Stimulated activated CD4-positive, alpha-beta T cell treated with anti-CD3 and anti-CD28 coated beads, Interleukin-1b, Interleukin-23, amount 100 ng/mL, for 1 hour (primary cell): ENCODE measurements at places on chromosomes 6 and 20.

DNA sequence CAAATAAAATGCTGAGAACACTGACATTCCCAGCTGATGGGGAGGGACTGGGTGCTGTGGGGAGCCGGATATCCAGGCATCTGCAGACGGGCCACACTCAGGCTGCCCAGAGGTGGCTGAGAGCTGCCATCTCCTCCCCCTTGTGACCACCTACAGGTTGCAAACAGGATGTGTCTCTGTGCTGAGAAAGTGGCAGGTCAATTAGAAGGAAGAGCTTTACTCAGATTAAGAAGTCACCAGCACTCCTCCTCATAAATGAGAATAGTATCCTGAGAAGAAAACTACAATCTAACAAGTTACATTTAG lies 63.0 kb downstream of the HUS1B start:
- DNase-seq: no peak

DNA sequence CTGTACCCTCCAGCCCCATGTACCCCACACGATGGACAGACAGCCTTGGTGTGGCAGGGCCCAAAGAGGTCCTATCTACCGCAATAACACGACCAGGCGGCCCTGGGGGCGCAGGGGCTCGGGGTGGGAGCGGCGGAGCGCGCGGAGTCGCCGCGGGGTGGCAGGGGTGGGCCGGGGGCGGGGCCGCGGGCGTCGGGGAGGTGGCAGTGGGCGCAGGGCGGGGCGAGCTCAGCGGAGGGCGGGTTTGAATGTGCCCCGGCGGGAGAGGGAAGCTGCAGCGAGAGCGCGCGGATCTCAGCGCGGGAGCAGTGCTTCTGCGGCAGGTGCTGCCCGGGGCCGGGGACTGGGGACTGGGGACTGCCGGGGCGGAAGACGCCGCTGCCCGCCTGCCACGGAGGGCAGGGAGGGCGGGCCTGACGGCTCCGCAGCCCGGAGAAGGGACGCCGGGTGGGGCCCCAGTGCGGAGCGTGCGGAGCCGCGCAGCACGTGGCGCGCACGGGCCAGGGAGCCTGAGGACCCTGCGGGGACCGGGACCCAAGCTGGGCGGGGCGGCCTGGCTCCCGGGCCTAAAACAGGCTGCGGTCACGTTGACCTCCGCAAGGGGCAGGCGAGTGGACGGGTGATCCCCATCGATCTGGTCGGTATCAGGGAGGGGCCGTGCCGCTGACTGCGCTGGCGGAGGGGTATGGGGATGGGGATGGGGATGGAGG lies at the start of gene SLC29A1:
Gene SLC29A1 (plus strand): TSS at position 277 of the 710 bp plus-strand sequence. CDS start 3,719 bp downstream, outside the sequence.
- peak; percentile 56 for DNase-seq

DNA sequence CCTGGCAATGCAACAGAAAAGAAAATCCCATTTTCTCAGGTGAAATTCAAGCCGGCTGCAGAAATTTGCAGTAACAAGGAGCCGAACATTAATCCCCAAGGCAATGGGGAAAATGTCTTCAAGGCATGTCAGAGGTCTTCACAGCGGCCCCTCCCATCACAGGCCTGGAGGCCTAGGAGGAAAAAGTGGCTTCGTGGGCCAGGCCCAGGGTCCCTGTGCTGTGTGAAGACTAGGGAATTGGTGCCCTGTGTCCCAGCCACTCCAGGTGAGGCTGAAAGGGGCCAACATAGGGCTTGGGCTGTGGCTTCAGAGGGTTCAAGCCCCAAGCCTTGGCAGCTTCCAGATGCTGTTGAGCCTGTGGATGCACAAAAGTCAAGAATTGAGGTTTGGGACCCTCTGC lies 111.7 kb downstream of the CD24 start:
- no peak for DNase-seq

GRCh38 chr6:150251566-150252186 lies 108.8 kb downstream of the PPP1R14C start:
- DNase-seq: no peak

GRCh38 chr6:34771727-34772126 lies 14.4 kb downstream of the SNRPC start:
- DNase-seq: no peak

GRCh38 chr6:38137608-38138265 lies 318.2 kb downstream of the ZFAND3 start:
- no peak for DNase-seq

GRCh38 chr6:160130729-160131484 lies 9.3 kb downstream of the SLC22A1 start:
- DNase-seq: no peak

GRCh38 chr6:2168480-2168879 lies 76.9 kb downstream of the GMDS start:
- DNase-seq: no peak

DNA sequence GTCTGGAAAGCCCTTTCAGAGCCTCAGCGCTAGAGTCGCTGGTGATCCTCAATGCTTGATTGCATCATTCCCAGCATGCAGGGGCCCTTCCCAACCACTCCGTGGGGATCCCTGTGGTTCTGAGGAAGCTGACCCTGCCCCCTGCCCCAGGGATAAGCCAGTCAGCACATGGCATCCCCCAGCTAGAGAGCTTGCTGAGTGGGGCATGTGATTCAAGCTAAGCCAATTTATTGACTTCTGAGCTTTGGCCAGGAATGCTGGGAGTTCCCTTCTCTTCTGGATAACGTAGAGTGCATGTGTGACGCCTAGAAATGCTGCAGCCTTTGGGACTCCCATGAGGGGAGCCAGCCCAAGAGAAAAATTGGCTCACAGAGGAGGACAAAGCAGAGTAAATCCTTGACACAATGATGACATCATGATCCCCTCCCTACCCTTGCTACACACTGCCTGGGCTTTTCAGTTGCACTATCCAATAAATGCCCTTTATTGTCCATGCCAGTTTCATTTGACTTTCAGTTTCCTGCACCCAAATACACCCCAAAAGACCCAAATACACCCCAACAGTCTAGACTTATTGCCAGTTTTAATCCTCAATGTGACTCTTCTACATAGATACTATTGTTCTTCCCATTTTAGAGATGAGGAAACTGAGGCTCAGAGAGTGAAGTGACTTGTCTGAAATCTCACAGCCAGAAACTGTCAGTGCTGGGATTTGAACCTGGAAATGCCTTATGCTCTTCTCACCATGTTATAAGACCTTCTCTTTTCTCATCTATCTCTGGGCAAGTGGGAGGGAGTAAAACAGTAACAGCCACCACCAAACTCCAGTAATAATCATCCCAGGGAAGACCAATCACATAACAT lies 34.3 kb downstream of the KCNB1 start:
- no peak for DNase-seq

- no peak for DNase-seq
Measured at GRCh38 chr20:20207872-20208271, 155.5 kb downstream of the CFAP61 start.

DNA sequence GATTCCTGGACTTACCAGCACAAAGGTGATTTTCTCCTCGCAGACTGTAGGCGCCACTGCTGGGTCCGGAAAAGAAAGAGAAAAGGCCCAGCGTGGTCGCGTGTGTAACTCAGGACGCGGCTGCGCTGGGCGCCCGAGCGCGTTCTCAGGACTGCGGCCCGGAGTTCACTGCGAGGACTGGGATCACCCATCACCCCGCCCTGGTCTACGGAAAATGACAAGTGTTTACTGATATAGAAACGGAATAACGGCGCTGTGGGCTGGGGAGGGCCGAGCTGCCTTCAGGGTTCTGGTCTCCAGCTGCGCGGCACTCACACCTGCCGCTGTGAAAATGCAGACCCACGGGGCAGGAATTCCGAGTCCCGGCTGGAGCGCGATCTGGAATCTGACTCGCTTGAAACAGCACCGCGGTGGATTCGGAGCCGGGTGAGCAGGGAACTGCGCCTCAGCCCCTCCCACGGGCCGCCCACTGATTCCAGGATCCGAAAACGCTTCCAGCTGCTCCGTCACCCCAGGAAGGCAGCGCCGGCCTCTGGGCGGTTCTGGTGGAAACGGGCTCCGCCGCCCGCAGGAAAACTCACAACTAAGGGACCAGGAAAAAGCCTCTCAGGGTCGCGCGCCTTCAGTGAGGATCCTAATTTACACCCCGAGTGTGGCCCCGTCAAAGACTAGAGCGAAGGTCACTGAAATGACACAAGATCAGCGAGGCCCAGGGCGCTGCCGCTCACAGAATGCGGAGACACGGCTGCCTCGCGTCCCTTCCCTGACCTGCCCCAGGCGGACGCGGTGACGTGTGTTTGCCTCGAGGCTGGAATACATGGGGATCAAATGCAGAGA lies 34.5 kb downstream of the HLA-A start:
- DNase-seq: peak; percentile 8

GRCh38 chr6:134464690-134465411 lies 146.9 kb upstream of the SGK1 start:
- no peak for DNase-seq

GRCh38 chr6:142624978-142625715 lies 319.8 kb downstream of the HIVEP2 start:
- no peak for DNase-seq

DNA sequence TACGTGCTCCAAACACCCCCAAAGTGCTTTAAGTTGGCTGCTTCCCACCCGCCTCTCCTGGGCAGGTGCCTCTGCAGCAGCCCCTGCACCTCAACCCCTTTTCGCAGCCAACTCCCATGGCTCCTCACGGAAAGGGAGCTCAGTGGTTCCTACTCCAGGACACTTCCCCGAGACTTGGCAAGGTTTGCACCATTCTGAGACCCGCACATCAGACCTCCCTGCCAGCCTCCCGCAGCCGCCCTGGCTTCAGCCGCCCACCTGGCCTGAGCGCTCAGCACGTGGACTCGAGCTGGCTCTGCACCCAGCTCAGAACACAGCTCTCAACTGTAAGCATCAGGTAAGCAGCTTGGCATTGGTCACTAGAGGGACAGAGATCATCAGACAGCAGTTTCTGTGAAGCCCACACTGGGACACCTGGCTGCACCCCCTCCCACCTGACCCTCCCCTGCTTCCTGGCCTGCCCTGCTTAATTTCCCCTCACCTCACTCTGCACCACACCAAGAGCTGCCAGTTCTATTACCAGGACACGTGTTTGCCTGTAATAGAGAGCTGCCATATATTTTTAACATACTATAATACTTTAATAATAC lies 28.5 kb downstream of the GMDS start:
- DNase-seq: no peak

GRCh38 chr6:169638915-169639314 lies 62.9 kb downstream of the WDR27 start:
- no peak for DNase-seq

GRCh38 chr20:43009532-43009931 lies 180.2 kb downstream of the PTPRT start:
- no peak for DNase-seq

DNA sequence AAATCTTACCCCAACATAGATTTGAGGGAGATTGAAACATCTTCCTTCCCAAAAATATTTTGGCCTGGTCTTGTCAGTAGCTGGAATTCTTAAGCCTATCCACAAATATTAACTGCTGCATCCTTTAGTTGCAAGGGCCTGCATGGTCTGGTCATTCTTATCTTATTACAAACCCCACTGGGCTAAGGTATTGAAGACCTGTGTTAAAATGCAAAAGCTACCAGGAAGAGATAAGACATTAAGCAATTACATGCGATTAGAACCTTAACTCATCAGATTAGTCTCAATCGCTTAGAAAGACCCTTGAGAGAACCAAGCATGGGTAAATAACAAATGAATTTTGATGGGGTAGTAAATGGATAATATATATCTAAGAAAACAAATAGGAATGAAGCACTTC lies 426.6 kb downstream of the FRK start:
- no peak for DNase-seq

DNA sequence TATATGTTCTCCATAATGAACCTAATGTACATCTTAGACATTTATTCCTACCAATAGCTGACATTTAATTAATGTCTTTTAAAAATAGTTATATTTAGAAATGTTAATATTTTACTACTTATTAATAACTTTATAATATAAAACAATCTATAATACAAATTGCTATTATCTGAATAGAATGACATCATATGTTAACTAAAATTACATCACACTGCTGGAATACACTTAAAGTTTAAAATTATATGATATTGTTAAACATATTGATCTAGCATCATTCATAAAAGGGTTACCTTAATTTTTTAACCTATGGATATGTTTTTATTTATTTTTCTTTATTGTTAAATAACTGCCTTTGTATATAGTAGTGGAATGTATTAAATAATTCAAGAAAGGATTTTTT lies 660.2 kb upstream of the ADGRB3 start:
- DNase-seq: no peak

- DNase-seq: no peak
Measured at GRCh38 chr20:37567331-37567665, 39.6 kb upstream of the BLCAP start.

GRCh38 chr20:48012401-48012974 lies 227.2 kb upstream of the SULF2 start:
- DNase-seq: no peak

DNA sequence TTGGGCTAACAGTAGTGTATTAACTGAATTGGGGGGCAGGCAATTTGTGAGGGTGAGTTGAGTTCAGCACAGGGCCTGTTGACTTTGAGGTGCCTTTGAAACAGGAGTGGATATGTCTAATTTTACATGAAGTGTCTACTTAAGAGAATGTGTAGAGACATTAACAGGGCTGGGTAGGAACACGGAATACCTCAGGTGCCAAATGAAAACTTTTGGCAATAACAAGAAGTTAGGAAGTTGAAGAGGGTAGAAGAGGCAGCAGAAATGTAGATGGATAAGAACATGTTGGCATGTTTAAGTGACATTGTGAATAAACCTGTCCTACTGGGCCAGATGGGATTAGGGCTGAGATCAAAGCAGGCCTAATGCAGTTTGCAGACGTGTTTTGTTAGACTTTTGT lies 117.0 kb downstream of the SLC16A10 start:
- no peak for DNase-seq

DNA sequence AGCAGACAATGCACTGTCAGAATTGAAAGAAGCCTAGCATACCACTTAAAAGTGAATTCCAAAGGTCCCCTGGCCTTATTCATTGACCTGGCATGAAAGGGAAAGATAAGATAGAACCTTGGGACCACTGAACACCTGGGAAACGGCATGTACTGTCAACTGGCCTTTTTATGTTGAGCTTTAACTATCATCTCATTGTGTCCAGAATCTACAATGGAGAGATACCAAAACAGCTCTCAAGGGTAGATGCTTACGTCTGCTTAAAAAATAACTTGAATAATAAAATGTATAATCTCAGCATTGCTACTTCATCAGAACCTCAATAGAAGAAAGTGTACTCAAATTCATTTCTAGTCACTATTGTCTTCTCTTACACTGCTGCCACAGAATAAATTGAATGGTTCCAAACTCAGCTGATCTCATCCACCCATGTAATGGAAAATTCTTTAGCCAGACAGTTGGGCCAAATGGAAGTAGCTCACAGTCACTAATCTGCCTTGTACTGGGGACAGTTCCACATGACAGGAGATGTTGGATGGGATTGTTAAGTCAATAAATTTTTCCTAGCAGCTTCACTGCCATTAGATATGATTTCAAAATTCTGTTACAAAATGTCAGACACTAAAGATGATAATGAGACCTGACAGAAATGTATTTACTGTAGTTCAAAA lies 93.8 kb downstream of the MLIP start:
- no peak for DNase-seq

DNA sequence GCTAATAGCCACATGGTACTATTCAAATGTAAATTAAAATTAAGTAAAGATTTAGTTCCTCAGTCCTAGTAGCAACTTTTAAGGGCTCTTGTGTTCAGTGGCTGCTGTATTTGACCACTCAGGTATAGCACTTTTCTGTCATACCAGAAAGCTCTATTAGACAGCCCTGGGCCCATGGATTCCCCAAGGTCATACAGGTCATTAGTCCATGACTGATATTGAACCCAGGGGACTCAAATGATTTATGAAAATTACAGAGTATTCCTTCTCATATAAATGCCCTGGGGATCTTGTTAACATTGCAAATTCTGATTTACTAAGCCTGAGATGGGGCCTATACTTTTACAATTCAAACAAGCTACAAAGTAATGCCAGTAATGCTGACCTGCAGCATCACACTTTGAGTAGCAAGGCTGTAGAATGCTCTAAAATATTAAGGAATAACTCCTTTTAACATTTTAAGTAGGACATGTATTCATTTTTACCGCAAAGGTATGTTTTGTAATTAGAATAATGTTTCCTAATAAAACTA lies 29.6 kb downstream of the RNF217 start:
- DNase-seq: no peak
